Hematopoietic multipotent progenitor cell (in vitro differentiated cells): ENCODE measurements at places on chromosomes 4 and X. TPM values are rescaled to one million over a fixed set of nuclear protein-coding genes. Genes with fewer than 3 reads are reported as not detected.

The AFF2 gene
- 2.7 TPM for total RNA-seq

The IL13RA1 gene
- total RNA-seq, result 0.81 TPM

The MAGEA2 gene
- total RNA-seq, result not detected

The NEUROG2 gene
- total RNA-seq, result under 0.01 TPM

The RNF212 gene
- 1.1 TPM for total RNA-seq
